ENCODE measurements at places on chromosomes 16 and 17.

- H3K27ac ChIP-seq, result peak overlapping the region; percentile 72
- H3K36me3 ChIP-seq, result no peaks in the 10 kb centered on the region
- no peaks in the 10 kb centered on the region for H3K27me3 ChIP-seq
- H3K4me3 ChIP-seq, result no peak overlapping the region
- DNase-seq, result peak; percentile 39
These were observed 26.6 kb downstream of the AIPL1 start for GRCh38 chr17:6408276-6408675.

GRCh38 chr16:10619271-10619849 is 39.0 kb upstream of the EMP2 start:
- peaks cover 22% of the 10 kb centered on the region for H3K4me1 ChIP-seq
- H3K36me3 ChIP-seq, result no peaks in the 10 kb centered on the region
- peaks cover 7% of the 10 kb centered on the region for H3K27me3 ChIP-seq
- peak; percentile 50 for DNase-seq

GRCh38 chr17:8463099-8463498 is 27.4 kb downstream of the NDEL1 start:
- no peaks in the 10 kb centered on the region for H3K4me1 ChIP-seq
- no peak overlapping the region for H3K4me3 ChIP-seq
- peaks cover 4% of the 10 kb centered on the region for H3K36me3 ChIP-seq

DNA sequence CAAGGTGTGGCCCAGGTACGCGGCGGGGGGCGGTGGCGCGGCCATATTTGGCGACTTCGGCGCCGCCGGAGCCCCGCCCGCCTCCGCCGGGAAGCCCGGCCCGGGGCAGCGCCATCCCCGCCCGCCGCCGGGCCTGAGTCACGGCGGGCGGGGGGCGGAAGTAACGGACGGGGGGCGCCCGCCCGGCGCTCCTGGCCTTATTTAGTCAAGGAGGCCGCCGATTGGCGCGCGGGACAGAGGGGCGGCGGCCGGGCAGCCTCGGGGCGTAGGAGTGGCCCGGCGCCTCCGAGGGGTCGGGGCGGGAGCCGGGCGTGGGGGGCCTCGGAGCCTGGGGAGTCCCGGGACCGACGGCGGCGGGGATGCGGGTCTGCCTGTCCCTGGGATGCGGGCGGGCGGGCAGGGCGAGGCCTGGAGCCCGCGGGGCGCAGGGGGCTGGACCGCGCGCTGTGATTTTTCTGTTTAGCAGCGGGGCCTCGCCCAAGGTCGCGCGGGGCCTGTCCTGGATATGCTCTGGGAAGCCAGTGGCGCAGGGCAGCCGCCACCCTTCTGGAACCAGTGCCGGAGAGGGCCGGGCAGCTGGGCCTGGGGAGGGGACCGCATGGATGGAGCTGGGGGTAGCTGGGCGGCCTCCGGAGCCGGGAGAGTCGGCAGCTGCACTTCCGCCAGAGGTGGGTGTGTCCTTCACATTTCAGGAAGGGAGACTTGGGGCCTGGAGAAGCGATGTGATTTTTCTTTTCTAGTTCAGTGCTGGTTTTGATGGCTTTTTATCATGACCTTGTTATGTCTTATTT is 2.3 kb upstream of the ACTG1 start:
- no peak overlapping the region for H3K27ac ChIP-seq
- peak overlapping the region; percentile 98 for H3K4me3 ChIP-seq
- H3K36me3 ChIP-seq, result no peaks in the 10 kb centered on the region
- DNase-seq, result peak; percentile 89
- H3K27me3 ChIP-seq, result peaks cover 59% of the 10 kb centered on the region
- H3K4me1 ChIP-seq, result peaks cover 34% of the 10 kb centered on the region

DNA sequence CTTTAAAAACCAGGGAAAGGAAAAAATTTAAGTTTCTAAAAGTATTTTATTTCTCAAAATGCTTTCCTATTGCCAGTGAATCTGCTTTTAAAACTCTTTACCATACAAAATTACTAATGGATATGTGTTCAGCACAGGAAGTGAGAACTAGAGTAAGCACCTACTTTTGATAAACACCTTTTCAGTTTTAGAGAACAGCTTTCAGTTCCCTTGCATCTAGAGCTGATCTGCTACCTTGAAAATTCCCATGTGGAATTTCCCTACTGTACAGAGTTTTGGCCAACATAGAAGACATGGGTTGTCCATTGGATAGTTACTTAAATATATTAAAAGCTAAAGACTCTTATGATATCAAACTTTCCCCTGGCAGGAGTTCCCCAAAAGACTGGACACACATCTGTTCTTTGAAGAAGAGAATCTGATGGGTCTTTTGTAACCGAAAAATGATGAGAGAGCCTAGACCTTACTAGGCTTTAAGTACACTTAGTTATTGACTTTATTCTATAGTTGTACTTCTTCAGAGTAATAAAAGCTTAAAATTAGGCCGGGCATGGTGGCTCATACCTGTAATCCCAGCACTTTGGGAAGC is 112.1 kb upstream of the CNTNAP4 start:
- no peak overlapping the region for H3K27ac ChIP-seq
- no peak for DNase-seq
- no peak overlapping the region for H3K4me3 ChIP-seq
- H3K36me3 ChIP-seq, result no peaks in the 10 kb centered on the region
- H3K4me1 ChIP-seq, result no peaks in the 10 kb centered on the region

GRCh38 chr17:28549236-28550132 is 2.9 kb downstream of the UNC119 start:
- H3K27me3 ChIP-seq, result no peaks in the 10 kb centered on the region
- H3K36me3 ChIP-seq, result no peaks in the 10 kb centered on the region
- peak; percentile 85 for DNase-seq
- peaks cover 41% of the 10 kb centered on the region for H3K4me1 ChIP-seq
- H3K4me3 ChIP-seq, result no peak overlapping the region

GRCh38 chr17:39617446-39618245 is 9.1 kb upstream of the PPP1R1B start:
- H3K27ac ChIP-seq, result no peak overlapping the region
- H3K4me3 ChIP-seq, result peak overlapping the region; percentile 64
- H3K36me3 ChIP-seq, result no peaks in the 10 kb centered on the region
- peak; percentile 69 for DNase-seq
- peaks cover 5% of the 10 kb centered on the region for H3K4me1 ChIP-seq
